ENCODE measurements at places on chromosomes 2 and 18. TPM values are rescaled to one million over a fixed set of nuclear protein-coding genes. Genes with fewer than 3 reads are reported as not detected.

The NT5DC4 gene
- not detected for total RNA-seq

The ASPRV1 gene
- total RNA-seq: not detected

The RSAD2 gene
- total RNA-seq: 1.2 TPM

The NOSTRIN gene
- total RNA-seq: 0.25 TPM

The RNF144A gene
- 6.5 TPM for total RNA-seq

The RETREG2 gene
- 53.3 TPM for total RNA-seq

The EMILIN1 gene
- 10.8 TPM for total RNA-seq

The TUBA4B gene
- total RNA-seq: not detected

The M1AP gene
- total RNA-seq: not detected

The AQP12A gene
- not detected for total RNA-seq

The DOCK10 gene
- total RNA-seq: 22.8 TPM

The RANBP2 gene
- 25.4 TPM for total RNA-seq

The B3GNT7 gene
- total RNA-seq: not detected

The UGT1A8 gene
- total RNA-seq: not detected

DNA sequence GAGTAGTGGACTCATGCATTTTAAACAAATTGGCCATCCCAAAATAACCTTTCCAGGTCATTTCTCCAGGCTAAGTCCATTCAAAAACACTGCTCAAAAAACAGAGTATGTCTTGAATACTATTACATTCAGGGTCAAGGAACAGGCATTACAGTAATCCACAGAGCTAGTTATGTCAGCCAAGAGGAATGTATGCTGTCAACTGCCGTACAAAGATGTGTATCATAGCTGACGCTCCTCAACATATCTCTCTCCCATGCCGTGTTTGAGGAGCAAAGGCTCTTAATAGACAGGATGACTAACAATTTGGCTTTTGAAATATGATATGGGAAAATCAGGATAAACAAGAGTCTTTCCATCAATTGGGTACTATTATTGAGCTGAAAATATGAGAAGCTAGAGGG, 68.8 kb upstream of the KCTD1 start:
- DNase-seq: peak; percentile 76

- DNase-seq: no peak
Observed at GRCh38 chr2:224881846-224882245, 160.4 kb downstream of the DOCK10 start.

DNA sequence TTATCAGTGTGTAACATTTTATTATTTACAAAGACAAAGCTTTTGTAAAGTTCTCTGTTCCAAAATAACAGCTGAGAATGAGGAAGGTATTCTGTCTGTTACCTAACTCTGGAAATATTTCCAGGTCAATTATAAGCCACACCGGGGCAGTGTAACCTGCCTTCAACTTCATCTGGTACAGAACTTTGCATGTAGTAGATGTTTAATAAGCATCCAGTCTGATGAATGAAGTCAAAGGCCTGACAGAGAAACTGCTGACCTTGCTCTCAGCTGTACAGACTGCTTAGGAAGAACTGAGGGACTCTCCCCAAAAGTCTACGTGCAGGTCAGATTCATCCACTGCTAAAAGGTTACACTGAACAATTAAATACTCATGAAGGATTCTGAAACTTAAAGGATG, 43.3 kb downstream of the WDFY1 start:
- DNase-seq: no peak

DNA sequence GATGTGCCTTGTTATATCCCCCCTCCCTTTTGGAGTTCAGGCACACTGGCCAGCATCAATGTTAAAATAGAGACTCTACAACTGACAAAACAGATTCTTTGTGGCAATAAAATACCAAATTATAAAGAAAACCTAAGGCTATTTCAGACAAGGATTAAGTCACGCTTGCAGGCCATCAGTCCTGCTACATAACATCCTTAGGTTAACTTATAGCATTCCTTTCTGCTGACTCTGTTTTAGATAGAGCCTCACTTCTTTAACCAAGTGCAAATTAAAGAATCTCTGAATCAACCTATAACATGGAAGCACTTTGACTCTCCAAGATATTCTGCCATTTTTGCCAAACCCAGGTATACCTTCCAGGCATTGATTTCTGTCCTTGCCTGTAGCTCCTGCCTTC, 784.6 kb downstream of the RNF144A start:
- DNase-seq: no peak

DNA sequence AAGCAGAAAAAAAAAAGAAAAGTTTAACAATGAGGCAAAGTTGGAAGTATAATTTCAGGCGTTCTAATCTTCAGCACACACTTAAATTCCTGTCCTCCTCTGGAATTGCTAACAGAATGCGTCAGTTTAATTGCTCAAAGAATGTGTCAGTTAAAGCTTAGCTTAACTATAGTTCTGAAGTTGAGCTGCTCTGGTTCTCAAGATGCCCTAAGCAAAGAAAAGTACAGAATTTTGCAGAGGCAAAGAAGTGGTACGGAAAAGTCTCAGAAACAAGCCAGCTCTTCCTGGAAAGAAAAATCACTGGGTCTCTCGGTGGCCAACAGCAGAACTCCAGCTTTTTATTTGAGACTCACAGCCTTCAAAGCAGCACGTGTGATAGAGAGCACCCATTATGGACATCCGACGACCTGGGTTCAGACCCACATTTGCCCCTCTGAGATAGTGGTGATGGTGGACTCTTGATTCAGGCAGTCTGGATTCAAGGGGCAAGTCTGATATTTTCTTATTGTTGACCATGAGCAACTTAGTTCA, 22.2 kb upstream of the MYO3B start:
- no peak for DNase-seq

- DNase-seq: no peak
Observed at GRCh38 chr2:11866358-11867335, 120.2 kb downstream of the LPIN1 start.

DNA sequence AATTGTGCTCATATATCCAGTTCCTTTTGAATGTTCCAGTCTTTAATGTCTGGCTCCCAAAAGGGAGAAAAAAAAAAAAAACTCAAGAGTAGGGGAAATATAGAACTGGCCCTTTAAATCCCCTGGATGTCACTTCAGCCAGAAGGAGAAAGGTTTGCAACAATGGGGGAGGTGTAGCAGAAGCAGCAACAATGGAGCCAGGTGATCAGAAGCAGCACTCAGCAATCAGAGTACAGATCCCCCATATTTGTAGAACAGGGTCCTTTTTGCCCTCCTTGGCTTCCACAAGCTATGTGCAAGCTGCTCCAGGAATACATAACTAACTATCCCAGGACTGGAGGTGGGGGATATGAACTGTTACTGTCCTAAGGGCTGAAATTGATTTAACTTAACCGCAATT, 25.8 kb upstream of the ZNF397 start:
- no peak for DNase-seq

- DNase-seq: no peak
Observed at GRCh38 chr2:73072129-73072395, 550 bp upstream of the SFXN5 start.

DNA sequence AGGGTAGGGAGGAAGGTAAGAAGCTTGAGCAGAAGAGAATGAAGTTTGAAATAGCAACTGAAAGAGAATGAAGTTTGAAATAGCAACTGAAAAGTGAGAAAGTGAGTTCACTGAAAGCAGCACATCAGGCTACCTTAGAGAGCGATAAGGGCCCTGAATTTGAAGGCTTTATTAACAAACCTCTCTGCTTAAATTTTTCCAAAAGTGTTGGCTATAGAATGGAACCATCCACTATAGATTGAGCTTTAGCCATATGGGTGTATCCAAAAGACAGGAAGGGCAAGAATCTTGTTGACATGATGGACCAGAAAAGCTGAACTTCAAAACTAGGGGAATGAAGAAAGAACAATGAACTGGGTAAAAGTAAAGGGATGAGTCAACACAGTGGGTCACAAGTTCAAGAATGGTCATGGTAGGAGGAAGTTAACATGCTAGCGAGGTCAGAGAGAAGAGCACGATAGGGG, 122.5 kb downstream of the ASXL3 start:
- DNase-seq: no peak

DNA sequence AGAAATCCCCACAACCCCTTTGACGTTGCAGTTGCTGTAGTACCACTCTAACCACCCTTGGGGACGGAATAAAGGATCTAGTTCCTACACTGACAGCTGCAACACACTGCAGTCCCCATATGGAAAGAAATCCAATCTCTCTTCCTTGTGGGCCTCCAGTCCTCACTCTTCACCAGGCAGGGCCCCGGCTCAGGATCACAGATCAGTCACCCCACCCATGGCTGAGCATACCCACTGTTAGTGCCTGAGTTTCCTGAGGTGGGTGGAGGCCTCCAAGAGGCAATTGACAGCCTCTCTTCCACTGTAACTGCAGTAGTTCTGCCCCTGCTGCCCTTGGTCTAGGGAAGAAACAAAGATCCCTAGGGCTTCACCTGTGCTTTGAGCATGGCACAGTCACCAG, 670.0 kb upstream of the CDH2 start:
- DNase-seq: no peak

- no peak for DNase-seq
Observed at GRCh38 chr2:231547315-231548110, 17.3 kb upstream of the NMUR1 start.

DNA sequence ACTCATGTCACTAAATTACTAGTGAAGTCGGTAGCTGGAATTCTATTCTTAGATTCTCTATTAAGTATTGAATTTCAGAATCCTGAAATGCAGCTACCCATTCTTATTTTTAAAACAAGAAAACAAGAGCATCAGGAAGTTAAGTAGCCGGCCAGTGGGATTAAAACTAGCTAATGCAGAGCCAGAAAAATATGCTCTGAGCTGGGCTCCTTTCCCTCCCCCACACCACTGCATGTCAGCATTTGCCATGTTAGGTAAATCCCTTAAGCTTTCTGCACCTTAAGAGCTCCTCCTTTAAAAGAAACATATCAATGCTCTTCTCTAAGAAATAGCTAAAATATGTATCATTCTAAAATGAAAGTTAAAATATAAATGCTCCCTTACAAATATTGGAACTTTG, 72.2 kb upstream of the MFF start:
- no peak for DNase-seq

GRCh38 chr2:160928854-160929301, 231.3 kb upstream of the TANK start:
- no peak for DNase-seq

DNA sequence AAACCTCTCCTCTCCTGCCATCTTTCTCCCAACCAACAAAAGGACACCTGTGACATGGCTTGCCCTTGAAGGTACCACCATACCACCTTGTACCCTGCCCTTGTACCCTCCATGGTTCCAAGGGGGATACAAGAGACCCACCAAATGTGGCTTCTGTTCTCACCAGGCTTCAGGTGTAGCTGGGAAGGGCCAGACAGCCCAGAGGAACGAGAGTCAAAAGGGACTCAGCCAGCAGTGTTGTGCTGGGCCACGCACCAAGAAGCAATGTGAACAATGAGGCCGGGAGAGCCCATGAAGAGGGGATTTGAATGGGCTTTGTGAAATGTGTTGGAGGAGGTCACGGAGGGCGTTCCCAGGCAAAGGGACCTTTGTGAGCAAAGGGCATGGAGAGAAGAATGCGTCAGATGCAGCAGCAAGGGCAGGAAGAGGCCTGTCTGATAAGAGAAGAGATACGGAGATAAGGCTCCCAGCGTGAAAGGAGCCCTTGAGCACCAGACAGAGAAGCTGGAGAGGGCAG, 48.6 kb downstream of the PLB1 start:
- no peak for DNase-seq

- no peak for DNase-seq
Observed at GRCh38 chr18:36454245-36454644, 156.7 kb downstream of the FHOD3 start.

DNA sequence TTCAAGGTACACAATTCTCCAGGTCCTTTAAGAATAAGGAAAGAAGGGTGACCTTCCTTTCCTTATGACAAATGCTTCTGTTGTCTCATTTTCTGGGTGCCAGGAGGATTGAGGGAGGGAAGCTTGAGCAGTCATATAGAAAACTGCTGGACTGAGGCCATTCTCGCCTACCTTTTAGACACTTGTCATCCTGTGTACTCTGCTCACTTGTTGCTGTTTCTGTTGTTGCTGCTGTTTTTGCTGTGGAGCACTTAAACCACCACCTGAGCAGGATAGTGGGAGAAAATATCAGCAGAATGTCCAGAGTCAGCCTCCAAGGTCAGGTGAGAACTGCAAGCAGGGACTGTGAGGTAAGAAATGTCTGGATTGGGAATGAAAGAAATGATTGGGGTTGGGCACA, 2.8 kb downstream of the DNAJC5G start:
- no peak for DNase-seq

GRCh38 chr2:185921048-185921756, 182.6 kb downstream of the FSIP2 start:
- no peak for DNase-seq

- no peak for DNase-seq
Observed at GRCh38 chr2:105610576-105611332, 134.0 kb upstream of the NCK2 start.

- DNase-seq: peak; percentile 53
Observed at GRCh38 chr2:18132697-18133096, 254.2 kb downstream of the KCNS3 start.

DNA sequence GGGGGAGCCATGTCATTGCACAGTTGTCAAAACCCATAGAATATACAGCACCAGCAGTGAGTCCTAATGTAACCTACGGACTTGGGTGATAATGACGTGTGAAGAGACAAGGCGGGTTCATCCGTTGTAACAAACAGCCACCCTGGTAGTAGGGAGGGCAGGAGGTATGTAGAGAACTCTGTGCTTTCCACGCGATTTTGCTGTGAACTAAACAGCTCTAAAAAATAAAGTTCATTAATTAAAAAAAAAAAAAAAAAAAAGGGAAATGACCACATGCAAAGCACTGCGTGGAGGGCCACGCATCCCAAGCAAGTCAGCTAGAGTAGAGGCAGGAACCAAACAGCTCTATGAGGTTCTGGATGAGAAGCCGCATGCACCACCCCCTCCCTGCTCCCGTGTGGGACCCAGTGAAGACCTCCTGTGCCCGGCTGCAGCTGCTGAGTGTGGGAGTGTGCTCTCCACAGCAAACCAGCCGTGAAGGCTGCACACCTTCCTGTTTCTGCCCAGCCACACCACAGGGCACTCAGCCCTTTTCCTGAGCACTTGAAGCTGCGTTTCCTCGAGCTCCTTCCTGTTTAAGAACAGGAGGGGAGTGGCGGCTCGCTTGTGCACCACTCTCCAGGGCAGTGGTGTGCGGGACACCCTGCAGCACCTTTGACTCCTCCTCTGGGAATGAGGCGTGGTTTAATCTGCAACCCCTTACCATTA, 65.6 kb downstream of the ODC1 start:
- DNase-seq: no peak

- no peak for DNase-seq
Observed at GRCh38 chr2:47651296-47651695, 131.6 kb upstream of the MSH6 start.

- DNase-seq: no peak
Observed at GRCh38 chr2:177271981-177272666, 7.6 kb upstream of the NFE2L2 start.

- DNase-seq: no peak
Observed at GRCh38 chr18:13437034-13437433, 218.5 kb downstream of the LDLRAD4 start.

DNA sequence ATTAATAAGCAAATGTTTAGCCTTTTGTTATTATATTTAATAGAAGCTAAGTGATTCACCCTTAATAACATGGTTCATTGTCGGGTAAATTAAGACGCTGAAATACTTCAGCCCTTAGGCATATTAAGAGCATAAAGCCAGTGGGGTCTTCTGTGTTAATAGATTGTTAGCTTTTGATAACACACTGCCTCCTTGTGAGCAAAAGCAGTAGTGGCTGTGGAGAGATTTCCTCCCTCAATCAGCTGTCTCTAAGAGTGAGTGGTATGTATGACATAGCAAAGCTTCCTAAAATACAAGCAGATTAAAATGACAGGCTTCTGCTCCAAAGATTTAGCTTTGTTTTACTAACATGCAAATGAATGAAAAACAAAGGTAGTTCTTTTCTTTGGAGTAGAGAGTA, 143.7 kb upstream of the SYT4 start:
- no peak for DNase-seq

GRCh38 chr2:126963390-126963789, 64.7 kb downstream of the TEX51 start:
- no peak for DNase-seq
